ENCODE measurements at places on chromosomes 5 and 9.

DNA sequence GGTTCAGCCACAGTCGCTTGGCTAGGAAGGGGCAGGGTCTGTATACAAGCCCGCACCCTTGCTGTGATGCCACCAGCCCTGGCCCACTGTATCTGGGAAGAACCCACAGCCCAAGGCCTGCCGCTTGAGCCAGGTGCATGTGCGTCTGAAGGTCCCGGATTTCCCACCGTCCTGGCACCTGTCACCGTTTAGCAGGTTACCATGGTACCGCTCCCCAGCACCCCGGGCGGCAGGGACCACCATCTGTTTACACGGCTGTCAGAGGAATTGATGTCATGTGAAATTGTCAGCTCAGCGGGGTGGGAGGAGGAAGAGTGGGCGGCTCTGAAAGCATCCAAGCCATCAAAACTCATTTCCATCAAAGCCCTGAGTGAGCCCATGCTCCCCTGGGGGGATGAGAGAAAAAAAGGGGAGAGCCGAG is 92.7 kb downstream of the HRH2 start:
- peak; percentile 68 for DNase-seq

DNA sequence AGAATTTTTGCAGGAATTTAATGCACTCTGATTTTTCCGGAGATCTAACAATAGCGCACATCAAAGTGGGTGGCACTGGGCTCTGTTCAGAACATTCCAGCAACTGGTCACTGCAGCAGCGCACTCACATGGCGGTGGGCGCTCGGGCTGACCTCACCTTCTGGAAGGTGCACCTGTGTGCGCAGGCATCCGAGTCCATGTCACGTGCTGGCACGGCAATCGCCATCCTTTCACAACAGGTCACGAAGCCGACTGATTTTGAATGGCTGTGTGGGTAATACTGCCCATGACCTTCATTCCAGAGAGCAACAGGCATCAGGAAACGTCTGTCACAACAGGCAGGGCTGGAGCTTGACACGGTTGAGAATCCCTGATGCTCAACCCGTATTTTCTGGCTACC is 18.7 kb upstream of the CLPTM1L start:
- DNase-seq: no peak

DNA sequence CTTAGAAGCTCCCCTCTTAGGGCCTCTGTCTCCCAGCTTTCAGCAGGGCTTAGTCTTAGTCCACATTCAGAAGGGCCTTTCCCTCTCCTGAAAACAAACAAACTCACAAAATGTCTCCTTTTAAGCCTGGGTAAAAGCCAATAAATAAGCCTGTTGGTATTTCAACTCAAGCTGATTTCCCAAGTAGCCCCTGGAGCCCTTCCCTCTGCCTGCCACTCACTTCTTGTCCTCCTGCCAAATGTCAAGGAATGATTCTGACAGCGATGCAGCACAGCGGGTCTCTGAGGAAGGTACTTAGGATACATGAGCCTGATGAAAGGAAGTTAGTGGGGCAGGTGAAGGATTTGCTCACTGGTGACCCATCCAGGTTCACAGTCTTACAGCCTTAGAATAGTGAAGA is 210.5 kb downstream of the PJA2 start:
- no peak for DNase-seq

GRCh38 chr9:106019702-106020101 is 325.4 kb downstream of the TMEM38B start:
- DNase-seq: no peak

GRCh38 chr5:172494630-172495505 is 40.5 kb upstream of the SH3PXD2B start:
- DNase-seq: no peak

All from COR-L47 (cell line).